Effector CD4-positive, alpha-beta T cell (primary cell): ENCODE measurements at places on chromosomes 3 and 15.

DNA sequence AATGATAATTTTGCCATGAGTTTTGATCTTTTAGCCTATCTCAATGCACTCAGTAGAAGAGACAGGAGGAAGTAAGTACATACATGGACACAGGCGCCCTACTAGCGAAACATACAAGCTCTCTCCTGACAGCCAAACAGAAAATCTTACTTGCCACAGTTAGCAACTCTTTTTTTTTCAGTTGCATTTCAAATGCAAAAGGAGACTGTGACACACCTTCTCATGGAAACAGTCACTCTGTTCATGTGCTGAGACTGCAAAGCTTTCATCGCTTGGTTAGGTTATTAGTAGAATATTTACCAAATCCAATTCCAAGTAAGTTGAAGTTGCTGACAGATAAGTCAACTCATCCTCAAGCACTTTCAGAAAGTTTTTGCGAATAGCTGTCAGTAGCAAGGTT is 223.3 kb downstream of the FOXP1 start:
- no peak for DNase-seq

GRCh38 chr15:52134502-52135144 is 22.0 kb upstream of the BCL2L10 start:
- DNase-seq: no peak

DNA sequence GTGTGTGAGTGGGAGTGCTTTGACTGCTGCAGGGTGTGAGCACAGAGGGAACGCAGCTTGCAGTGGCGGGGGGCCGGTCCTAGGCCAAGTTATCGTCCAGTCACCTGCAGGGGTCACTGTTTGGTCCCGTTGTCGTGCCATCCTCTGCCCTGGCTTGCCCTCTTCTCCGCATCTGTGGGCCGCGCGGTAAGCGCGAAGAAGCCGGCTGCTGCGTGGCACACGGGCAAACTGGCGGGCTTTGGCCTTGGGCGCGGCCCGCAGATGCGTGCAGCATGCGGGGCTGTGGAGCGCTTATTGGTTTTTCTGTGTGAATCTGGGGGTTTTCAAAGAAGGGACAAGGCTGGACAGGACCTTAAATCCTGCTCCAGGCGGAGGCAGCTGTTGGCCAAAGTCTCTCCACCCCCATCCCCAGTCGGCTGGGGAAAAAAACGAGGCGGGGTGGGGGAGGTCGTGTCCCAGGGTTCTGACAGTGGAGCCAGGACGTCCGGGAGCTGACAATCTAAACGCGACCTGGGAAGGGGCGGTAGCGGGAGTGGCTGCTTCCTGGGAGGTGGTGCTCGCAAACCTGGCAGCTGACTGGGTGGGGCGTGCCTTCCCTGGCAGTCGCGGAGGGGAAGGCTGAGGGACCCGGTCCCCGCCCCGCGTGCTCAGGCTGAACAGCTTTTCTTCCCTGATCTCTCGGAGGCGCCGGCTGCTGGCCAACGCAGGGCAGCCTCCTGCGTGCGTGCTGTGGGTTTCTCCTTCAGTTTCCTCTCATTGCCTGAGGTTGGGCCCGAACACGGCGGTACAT is 39.7 kb upstream of the VEPH1 start:
- DNase-seq: no peak

DNA sequence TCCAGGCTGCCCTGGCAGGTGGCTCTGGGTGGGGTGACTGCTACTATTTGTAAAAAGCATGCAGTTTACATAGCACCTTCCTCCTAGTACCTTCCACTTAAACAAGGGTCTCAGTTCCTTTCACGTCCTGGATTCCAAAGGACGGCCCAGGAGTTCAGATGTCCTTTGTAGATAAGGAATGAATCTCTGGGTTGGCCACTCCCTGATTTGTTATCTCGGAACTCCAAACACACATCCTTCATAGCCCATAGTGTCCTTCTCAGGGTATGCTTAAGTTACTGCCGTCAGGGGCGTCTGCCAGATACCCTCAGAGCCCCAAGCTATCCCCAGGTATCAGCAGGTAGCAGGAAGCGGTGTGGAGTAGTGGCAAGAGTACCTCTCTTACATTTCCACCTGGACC is 101.1 kb upstream of the PLXNA1 start:
- no peak for DNase-seq

DNA sequence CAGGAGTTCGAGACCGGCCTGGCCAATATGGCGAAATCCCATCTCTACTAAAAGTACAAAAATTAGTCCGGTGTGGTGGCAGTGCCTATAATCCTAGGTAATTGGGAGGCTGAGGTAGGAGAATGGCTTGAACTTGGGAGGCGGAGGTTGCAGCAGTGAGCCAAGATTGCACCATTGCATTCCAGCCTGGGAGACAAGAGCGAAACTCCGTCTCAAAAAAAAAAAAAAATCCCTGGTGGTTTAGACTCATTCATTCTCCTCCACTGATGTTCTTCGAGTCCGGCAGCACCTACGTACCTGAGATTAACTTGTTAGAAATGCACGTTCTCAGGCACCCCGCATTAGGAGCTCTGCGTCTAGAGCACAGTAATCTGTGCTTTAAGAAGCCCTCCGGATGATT is 3.7 kb downstream of the MCTP2 start:
- no peak for DNase-seq

- DNase-seq: no peak
Measured at GRCh38 chr3:128500556-128500955, 7.6 kb upstream of the GATA2 start.

- no peak for DNase-seq
Measured at GRCh38 chr3:181770296-181770695, 58.6 kb downstream of the SOX2 start.

GRCh38 chr3:68288085-68288484 is 633.7 kb upstream of the SUCLG2 start:
- DNase-seq: no peak

DNA sequence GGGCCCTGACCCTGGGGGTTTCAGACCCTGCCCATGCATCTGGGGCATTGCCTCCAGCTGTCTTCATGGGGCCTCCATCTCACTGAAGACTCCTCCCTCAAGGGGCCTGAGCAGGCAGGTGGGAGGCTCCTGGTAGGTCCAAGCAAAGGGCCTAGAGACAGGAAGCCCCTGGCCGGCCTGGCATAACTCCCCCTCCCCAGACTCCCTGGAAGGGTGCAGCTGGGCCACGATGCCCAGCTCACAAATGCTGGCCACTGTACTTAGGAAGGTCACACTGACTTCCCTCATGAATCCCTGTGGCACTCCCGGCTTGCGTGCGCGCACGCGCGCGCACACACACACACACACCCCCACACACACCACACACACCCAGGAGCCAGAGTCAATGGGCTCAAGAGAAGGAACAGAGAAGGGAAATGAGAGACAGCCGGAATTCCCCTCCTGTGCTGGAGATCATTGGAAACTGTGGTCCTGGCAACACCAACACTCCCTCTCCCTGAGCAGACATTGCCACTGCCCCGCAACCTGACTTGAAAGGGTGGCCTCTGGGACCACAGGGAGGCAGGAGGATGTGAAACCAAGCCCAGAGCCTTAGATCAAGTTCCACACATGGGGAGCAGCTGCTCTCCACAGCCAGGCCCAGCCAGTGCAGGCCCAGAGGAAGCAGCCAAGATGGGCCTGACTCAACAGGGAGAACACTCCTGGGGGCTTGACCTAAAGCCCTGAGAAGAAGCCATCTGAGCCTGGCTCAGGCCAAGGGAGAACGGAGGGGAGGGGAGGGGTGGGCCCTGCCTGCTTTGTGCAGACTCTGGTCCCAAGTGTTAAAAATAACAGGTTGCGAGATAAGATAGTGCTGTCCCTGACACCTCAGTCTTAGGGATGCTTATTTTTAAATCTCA is 69.7 kb downstream of the SCN5A start:
- no peak for DNase-seq

- DNase-seq: no peak
Measured at GRCh38 chr3:67706934-67707333, 52.5 kb upstream of the SUCLG2 start.

GRCh38 chr15:64138331-64138941 is 13.1 kb upstream of the SNX22 start:
- no peak for DNase-seq

- no peak for DNase-seq
Measured at GRCh38 chr3:120567370-120568201, 28.6 kb upstream of the NDUFB4 start.

GRCh38 chr3:65568497-65568896 is 470.2 kb downstream of the MAGI1 start:
- DNase-seq: no peak

- no peak for DNase-seq
Measured at GRCh38 chr3:17315897-17316296, 426.5 kb downstream of the TBC1D5 start.

- no peak for DNase-seq
Measured at GRCh38 chr3:127173516-127174166, 19.3 kb upstream of the PRR23E start.

GRCh38 chr3:144777906-144778305 is 806.3 kb downstream of the DIPK2A start:
- no peak for DNase-seq

- DNase-seq: no peak
Measured at GRCh38 chr15:87959080-87959479, 297.5 kb downstream of the NTRK3 start.

GRCh38 chr3:156135921-156136638 is 15.7 kb downstream of the KCNAB1 start:
- DNase-seq: no peak

DNA sequence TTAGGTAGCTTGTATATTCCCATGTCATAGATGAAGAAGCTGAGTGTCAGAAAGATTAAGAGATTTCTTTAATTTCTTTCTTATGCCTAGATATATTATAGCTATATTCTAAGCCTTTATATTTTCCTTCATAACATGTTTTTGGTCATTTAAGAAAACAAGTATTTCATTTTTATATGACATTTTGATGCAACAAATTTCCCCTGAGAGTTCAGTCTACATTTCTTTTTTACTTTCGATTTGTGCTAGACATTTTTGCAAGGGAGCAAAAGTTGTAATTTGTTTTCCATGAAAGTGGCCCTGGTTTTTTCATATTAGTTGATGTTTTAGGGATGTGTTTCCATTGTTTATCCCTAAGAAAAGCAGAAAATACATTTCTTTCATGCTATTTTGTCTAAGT is 344.9 kb downstream of the NLGN1 start:
- no peak for DNase-seq

- peak; percentile 20 for DNase-seq
Measured at GRCh38 chr15:84749111-84749991, 959 bp downstream of the ZNF592 start.

DNA sequence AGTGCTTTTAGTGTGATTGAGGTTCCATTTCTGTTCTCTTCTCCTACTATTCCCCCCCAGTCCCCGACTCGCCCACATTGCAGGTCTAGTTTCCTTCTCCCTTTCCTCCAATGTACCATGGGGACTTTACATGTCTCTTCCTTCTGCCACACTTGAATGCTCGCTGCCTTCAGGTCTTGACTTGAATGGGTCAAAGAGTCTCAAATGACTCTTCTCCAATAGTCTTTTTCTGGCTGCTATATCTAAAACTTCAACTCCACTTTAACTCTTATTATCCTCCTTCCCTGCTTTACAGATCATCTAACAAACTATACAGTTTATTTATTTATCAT is 213.9 kb upstream of the SLC2A2 start:
- no peak for DNase-seq

DNA sequence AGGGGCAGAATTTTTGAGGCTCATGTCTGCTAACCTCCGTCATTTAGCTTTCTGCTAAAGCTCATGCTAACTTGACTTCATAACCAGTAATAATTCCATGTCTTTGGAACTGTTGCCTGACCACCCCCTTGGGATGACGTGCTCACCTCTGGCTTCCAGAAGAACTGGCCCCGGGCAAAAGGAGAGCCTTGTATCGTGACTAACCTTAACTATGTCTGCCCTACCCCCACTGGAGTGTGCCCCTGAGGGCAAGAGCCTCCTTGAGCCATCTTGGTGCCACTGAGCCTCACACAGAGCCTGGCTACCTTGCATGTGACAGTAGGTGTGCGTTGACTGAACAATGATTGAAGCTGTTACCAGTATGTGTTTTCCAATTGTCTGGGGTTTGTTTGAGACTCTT is 4.7 kb downstream of the LRRK1 start:
- DNase-seq: no peak
